Dermis lymphatic vessel endothelial cell (primary cell): ENCODE measurements at places on chromosomes 3 and 15. TPM values are rescaled to one million over a fixed set of nuclear protein-coding genes. Genes with fewer than 3 reads are reported as not detected.

Gene GXYLT2
- total RNA-seq = 0.09 and 0.11 TPM in 2 replicates

Gene ANKUB1
- not detected in 2 replicates for total RNA-seq

Gene ILDR1
- total RNA-seq = not detected in 2 replicates

Gene AADACL2
- not detected in 2 replicates for total RNA-seq

Gene CCNDBP1
- 105 and 121 TPM in 2 replicates for total RNA-seq

Gene P2RY1
- 1.1 and 2.9 TPM in 2 replicates for total RNA-seq

Gene SLC24A5
- total RNA-seq = not detected in 2 replicates

Gene AP3B2
- total RNA-seq = not detected in 2 replicates

Gene HIGD2B
- 0.11 and 0.17 TPM in 2 replicates for total RNA-seq

Gene INSYN1
- total RNA-seq = 0.43 and 0.60 TPM in 2 replicates

Gene SMCO1
- not detected in 2 replicates for total RNA-seq

Gene CD96
- under 0.01 TPM in 1 of 2 replicates, not detected in the other for total RNA-seq

Gene SLC28A1
- not detected in 2 replicates for total RNA-seq

Gene CASR
- not detected in 2 replicates for total RNA-seq

Gene ROBO1
- 0.17 and 0.87 TPM in 2 replicates for total RNA-seq

Gene CKMT1B
- total RNA-seq = not detected in 2 replicates

Gene ROPN1
- not detected in 2 replicates for total RNA-seq

Gene TMEM207
- not detected in 2 replicates for total RNA-seq

Gene LPP
- total RNA-seq = 29.3 and 43.6 TPM in 2 replicates

Gene WDR72
- total RNA-seq = not detected in 2 replicates

Gene SEMA5B
- 0.11 and 0.26 TPM in 2 replicates for total RNA-seq

Gene SKOR1
- 0.09 and 0.11 TPM in 2 replicates for total RNA-seq

Gene GOLGA8J
- total RNA-seq = 0.17 TPM in 1 of 2 replicates, not detected in the other

Gene FGF12
- 1.4 and 2.8 TPM in 2 replicates for total RNA-seq

Gene SAMMSON
- total RNA-seq = not detected in 2 replicates

Gene MUSTN1
- total RNA-seq = 0.11 TPM in 1 of 2 replicates, not detected in the other

Gene IL17RE
- 0.09 and 0.11 TPM in 2 replicates for total RNA-seq

Gene EOGT
- total RNA-seq = 39.4 and 40.2 TPM in 2 replicates

Gene ISG20
- total RNA-seq = 26.8 and 66.4 TPM in 2 replicates

Gene C3orf49
- total RNA-seq = not detected in 2 replicates

Gene ACKR2
- total RNA-seq = 5.4 and 12.5 TPM in 2 replicates

Gene DNAH12
- total RNA-seq = under 0.01 TPM in 2 replicates

Gene LSMEM2
- total RNA-seq = not detected in 2 replicates

Gene GASK1A
- total RNA-seq = under 0.01 and 0.09 TPM in 2 replicates

Gene TRAK1
- 31.6 and 32.3 TPM in 2 replicates for total RNA-seq

Gene QTRT2
- total RNA-seq = 26.0 and 26.7 TPM in 2 replicates
